Stimulated activated CD4-positive, alpha-beta T cell treated with anti-CD3 and anti-CD28 coated beads, Interleukin-1b, Interleukin-23, amount 100 ng/mL, for 1 hour (primary cell): ENCODE measurements at places on chromosomes 2 and 18.
A peak's percentile ranks its signal among the peaks of the same experiment; 100 is the strongest.

DNA sequence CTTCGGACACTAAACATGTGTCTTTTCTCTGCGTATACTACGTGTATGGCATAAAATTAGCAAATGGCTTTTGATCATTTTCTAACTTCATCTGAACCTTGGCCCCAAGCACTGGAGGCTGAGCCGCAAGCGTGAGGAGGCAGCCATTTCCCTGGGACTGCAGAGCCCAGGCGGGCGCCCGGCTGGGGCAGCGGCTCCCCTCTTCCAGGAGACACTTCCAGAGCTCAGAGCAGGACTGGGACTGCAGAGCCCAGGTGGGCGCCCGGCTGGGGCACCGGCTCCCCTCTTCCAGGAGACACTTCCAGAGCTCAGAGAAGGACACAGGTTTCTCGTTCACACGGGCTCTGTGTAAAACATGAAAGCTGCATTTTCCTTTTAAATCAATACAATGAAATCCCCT, 484.1 kb upstream of the SALL3 start:
- DNase-seq, result no peak

- DNase-seq, result no peak
Observed at GRCh38 chr2:199230091-199230490, 227.6 kb downstream of the SATB2 start.

DNA sequence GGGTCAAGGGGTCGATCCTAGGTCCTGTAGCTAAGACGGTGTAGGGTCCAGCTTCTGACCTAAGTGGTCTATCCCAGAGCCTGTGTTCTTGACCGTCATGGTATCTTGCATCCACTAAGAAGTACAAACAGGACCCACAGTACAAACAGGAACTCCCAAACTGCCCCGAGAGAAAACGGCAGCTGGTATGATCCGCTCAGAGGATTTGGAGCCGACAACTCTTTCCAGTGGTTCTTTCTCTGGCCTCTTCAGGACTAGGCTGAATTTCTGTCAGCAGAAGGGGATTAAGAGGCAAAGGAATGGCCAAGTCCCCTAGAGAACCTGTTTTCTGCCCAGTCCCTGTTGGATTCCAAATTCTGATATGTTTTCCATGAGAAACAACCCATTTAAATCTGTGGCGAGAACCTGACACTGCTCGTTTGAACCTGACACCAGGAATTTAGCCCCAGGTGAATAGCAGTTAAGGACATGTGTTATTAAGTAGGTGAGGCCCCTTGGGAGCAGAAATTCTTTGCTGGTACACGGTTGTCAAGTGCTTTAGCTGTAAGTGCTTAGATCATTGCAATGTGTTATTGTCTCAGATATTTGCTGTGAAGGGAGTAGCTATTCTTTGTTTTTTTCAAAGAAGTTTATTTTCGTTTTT, 50.5 kb upstream of the TXNDC2 start:
- no peak for DNase-seq

- DNase-seq, result no peak
Observed at GRCh38 chr2:83079007-83079406, 1380.1 kb downstream of the SUCLG1 start.

GRCh38 chr2:3730646-3731045, 27.3 kb downstream of the DCDC2C start:
- DNase-seq, result no peak

DNA sequence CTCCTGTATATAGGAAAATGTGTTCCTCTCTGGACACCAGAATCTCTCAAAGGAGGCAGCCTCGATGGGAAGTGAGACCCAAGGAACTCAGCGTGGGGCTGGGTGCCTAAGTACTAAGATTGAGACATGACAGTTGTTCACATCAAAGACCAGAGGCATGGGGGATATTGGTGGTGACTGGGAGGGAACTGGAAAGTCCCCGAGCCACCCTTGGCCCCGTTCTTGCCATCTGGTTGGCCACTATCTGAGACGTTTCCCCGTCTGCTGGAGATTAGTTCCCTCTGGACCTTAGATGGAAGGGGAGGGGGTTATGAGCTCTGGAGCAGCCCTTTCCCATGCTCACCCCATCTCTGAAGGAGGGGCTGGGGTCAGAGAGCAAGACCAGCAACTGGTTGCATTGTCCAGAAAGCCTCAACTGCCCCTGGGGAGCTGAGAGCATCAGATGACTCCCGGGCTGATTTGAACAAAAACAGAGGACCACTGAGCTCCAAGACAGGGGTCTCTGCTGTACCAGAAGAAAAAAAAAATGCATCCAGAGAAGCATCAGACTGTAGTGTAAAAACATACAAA, 11.8 kb downstream of the FBLN7 start:
- DNase-seq, result no peak

DNA sequence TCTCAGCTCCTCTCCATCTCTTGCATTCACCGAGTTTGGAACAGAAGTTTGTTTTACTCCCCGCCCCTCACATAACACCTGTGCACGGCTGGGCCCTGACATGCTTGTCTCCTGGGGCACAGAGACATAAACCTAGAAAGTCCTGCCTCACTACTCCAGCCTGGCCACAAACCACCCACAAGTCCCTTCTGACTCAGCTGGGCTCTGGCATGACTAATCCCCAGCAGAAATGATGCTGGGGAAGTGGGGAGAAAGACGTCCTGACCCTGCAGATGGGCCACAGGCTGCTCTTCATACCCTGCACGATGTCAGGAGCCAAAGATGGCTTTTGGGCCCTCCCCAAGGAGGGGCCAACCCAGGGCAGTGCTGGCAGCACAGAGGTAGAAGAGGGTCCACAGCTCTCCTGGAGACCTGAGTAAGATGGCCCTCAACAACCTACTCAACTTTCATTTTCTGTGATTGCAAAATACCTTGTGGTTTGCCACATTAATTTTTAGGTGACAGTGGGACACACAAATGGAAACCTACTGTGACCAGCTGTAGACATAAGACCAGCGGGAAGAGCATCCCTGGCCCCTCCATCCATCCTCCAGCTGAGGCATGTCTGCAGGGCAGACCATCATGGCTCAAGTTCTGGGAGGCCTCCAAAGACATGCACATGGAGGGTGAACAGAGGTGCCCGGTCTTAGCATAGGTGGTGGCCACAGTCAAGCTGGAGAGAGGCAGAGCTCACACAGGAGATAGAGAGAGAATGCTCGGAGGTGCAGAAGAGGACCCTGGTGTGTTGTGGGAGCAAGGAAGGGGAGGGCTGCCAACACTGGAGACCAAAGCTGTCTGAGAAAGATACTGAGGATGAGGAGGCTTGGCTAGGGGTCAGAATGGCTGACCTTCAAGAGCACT, 40.0 kb downstream of the DNMT3A start:
- DNase-seq, result no peak

DNA sequence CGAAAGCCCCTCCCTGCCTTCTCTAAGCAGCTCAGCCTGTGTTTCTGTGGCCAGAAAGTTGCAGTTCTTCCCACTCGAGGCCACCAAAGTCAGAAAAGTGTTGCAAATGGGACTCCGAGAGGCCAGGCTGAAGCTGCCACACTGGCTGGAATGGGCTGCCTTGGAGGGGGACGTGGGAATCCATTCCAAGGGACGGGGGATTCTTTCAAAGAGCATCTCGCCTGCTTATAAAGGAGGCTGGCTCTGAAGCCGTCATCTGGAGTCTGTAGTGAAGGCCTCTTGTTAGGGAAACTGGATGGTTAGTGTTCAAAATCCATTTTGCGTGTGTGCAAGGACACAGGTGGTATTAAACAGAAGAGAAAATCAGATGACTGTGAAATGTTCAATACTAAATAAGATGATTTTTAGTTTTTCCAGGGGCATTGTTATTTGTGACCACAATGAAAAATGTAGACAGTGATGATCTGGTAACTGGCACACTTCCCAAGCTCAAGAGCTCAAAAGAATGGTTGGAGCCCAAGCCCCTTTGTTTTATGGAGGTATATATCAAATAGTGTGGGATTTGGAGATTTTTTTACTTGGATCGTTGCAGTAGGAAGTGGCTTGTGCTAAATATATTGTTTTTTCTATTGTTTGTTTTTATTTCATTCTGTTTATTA, 782 bp downstream of the FAM228B start:
- no peak for DNase-seq

DNA sequence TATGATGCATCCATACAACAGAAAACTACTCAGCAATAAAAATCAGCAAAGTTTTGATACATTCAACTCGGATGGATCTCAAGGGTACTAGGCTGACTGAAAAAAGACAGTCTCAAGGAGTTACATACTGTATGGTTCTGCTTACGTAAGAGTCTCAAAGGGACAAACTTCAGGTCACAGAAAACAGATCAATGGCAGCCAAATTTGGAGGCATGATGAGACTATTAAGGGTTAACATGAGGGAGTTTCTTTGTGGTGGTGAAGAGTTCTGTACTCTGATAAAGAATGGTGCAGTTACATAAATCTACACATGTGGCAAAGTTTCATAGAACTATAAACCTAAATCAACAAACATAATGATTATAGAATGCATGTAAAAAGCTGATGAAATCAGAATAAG, 81.4 kb downstream of the COBLL1 start:
- DNase-seq, result no peak

DNA sequence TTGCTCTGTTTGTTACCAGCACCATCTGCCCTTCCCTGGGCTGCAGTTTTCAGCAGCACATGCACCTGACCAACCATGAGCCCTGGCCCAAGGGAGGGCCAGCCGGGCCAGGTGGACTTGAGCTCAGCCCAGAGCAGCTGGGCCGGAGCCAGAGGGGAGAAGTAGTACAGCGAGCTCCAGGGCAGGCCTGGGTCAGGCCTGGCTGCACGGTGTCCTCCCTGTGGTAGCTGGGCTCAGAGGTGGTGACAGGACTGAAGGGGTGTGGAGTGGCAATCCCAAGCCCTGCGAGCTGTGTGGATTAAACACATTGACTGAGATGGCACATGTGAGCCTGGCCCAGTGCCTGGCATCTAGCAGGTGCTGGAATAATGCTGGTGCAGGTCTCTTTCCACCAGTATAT, 222.2 kb downstream of the GLI2 start:
- DNase-seq, result no peak

DNA sequence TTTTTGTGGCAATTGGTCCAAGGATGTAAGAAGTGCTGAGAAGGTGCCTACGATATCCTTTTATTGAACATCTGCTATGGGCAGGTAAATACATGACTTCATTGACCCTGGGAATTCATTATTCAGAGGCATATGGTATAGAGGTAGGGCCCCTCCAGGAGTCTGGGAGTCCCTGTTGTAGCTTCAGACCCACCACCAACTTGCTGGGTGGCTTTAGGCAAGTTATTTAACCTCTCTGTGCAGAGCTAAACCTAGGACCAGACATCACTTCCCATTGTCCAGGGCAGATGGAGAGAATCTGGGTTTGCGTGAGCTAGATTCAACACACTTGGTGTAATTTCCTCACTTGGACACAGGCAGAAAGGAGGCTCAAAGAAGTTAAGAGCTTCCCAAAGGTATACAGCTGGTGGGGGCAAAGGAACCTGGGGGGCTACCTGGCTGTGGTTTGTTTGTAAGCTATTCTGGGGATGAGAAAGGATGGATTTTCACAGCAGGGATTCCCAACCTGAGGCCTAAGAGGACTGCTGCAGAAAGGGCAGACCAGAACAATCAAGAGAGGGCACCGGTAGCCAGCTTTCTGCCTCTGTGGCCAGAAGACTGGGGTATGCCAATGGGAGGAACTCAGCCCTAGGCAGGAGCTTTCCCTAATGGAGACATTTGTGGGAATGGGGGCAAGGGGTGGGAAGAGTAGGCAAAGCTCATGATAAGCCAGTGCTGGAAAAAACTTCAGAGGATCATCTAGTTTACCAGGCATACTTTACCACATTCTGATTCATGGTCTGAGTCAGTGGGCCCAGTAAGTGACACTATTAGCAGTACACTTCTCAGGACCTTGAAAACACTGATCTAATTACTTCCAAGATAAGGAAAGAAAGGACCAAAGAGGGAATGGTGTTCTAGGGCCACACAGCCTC, 102.7 kb upstream of the SMAD2 start:
- no peak for DNase-seq

- DNase-seq, result no peak
Observed at GRCh38 chr2:36357847-36358659, 2.5 kb downstream of the CRIM1 start.

- DNase-seq, result no peak
Observed at GRCh38 chr2:68809324-68810240, 61.6 kb downstream of the BMP10 start.

- no peak for DNase-seq
Observed at GRCh38 chr2:241067501-241068135, 34.5 kb downstream of the MTERF4 start.

DNA sequence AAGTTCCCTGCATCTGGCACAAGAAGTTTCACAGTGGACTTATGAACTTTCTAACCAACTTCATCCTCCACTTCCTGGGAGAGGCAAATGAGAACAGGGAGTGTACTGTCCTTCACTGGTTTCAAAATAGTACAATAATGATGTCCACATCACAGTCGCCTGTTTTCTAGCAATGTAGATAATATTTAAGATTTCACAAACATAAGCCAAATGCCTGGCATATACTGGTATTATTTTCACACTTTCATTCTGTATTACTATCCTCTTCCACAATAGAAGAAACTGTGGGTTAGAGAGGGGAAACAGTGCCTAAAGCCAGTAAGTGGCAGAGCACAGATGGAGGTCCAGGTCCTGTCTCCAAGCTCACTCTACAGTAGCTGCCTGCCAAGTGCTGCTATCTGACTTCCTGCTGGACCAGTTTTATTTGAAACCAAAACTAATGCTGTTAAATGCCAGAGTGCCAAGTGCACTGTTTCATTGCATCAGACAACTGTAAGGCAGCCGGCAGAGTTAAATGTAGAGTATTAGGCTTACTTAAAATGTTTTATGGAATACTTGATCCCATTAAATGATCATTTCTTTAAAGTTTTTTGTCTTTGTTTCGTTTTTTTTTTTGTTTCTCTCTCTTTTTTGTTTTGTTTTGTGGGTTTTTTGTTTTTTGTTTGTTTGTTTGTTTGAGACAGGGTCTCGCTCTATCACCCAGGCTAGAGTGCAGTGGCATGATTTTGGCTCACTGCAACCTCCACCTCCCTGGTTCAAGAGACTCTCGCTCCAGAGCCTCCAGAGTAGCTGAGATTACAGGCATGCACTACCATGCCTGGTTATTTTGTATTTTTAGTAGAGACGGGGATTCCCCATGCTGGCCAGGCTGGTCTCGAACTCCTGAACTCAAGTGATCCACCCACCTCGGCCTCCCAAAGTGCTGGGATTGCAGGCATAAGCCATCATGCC, 15.1 kb downstream of the COBLL1 start:
- no peak for DNase-seq

- no peak for DNase-seq
Observed at GRCh38 chr2:3756306-3756705, 52.9 kb downstream of the DCDC2C start.

GRCh38 chr2:223081789-223082188, 29.8 kb downstream of the KCNE4 start:
- DNase-seq, result no peak

- DNase-seq, result peak; percentile 32
Observed at GRCh38 chr18:23071285-23071684, 64.0 kb upstream of the CABLES1 start.

DNA sequence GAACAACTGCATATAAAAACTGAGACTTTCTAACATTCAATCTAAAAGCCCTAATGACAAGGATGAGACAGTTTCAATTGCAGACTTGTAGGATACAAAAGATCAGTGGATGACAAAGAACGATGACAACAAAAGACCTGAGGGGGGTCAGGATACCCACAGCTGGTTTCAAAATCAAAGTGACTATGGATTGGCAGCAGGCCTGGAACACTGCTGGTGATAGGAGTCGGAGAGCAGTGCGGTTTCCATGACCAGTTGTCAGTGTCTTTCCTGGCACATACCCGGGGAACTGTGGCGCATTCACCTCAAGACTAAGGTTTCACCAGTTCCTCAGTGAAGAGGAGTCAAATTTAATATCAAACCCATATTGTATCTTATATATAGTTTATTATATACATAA, 42.0 kb downstream of the EHD3 start:
- no peak for DNase-seq

- no peak for DNase-seq
Observed at GRCh38 chr18:56166914-56167313, 471.5 kb downstream of the TXNL1 start.
